ENCODE measurements at places on chromosomes 12 and 14.

DNA sequence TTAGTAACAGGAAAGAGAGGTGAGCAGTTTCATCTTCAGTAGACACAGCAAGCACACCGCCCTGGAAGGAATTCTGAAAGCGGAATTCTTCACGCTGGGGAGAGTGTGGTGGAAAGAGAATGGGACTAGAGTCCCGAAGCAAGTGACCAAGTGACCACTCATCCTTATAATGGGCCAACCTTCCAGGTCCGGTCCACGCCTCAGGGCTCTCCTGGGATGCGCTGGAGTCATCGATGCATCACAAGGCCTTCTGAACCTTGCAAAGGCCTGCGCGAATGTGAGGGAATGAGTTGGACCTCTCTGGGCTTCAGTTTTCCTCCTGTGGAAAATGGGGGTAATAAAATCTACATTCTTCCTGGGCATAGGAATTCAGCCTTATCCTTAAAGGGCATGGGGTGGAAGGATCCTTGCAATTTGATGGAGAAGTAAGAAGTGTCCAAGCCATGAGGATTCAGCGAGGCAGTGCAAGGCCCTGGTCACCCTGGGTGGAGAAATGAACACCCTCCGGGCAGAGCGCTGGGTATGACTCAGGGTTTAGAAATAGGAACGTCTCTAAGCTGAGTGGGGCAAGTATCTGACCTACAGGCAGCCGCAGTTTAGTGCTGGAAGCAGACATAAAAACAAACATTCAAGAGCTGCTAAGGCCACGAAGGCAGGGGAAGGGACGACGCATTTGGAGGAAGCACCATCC, 97.7 kb downstream of the SETD3 start:
- DNase-seq = no peak

DNA sequence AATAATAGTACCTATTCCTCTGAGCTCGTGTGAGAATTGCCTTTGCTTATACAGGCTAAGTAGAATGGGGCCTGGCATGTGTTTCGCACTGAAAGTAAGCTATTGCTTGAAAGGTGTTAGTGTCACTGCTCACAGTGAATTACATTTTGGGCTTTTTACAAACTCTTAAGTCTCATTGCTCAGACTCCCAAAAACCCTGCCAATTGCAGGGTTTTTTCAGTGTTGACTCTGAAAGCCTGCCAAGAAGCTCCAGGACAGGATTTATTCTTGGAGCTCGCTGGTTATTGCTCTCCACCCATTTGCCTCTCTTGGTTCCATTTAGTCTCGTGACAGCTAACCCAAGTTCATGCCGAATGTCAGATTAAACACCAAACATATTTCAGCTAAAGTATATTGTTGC, 39.8 kb downstream of the NOPCHAP1 start:
- no peak for DNase-seq

GRCh38 chr12:57627501-57628279, 5.3 kb downstream of the B4GALNT1 start:
- DNase-seq = no peak

DNA sequence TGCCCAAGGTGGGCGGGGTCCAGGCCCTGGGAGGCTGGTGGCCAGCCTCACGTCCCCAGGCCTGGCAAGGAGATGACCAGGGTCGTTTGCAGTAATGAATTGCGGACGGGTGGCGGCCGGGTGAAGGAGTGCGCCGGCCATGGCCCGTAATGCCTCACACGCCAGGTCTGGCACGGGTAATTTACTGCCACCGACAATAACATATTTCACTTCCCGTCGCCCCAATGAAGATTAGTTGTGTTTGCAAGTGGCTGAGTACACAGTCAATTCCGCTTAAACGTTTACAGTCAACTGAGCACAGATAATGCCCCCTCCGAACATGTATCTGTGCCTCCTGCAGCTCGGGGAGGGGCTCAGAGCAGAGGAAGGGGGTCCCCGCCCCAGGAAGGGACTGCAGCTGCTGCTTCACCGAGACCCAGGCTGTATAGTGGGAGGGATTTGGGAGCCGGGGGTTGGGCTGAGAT, 48.3 kb downstream of the MVK start:
- no peak for DNase-seq

- DNase-seq = no peak
Measured at GRCh38 chr12:58106195-58106594, 164.8 kb downstream of the ATP23 start.

DNA sequence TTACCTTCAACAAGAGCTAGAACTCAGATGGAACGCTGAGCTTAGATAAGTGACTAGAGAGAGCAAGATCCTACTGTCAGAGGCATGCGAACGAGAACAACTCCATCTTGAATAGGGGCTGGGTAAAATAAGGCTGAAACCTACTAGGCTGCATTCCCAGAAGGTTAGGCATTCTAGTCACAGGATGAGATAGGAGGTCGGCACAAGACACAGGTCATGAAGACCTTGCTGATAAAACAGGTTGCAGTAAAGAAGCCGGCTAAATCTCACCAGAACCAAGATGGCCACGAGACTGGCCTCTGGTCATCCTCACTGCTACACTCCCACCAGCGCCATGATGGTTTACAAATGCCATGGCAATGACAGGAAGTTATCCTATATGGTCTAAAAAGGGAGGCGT, 59.6 kb upstream of the PLEKHG3 start:
- DNase-seq = no peak
